ENCODE measurements at places on chromosomes 16 and 17.

GRCh38 chr16:8720080-8720966 lies 45.9 kb downstream of the ABAT start:
- peak; percentile 52 for DNase-seq

DNA sequence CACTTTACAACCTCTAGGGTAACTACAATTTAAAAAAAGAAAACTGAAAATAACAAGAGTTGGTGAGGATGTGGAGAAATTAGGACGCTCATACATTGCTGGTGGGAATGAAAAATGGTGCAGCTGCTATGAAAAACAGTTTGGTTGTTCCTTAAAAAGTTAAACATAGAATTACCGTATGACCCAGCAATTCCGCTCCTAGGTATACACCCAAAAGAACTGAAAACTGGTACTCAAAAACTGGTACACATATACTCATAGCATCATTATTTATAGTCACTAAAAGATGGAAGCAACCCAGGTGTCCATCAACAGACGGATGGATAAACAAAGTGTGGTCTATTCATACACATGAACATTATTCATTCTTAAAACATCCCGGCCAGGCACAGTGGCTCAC lies 42.9 kb upstream of the DNAH17 start:
- DNase-seq: no peak

DNA sequence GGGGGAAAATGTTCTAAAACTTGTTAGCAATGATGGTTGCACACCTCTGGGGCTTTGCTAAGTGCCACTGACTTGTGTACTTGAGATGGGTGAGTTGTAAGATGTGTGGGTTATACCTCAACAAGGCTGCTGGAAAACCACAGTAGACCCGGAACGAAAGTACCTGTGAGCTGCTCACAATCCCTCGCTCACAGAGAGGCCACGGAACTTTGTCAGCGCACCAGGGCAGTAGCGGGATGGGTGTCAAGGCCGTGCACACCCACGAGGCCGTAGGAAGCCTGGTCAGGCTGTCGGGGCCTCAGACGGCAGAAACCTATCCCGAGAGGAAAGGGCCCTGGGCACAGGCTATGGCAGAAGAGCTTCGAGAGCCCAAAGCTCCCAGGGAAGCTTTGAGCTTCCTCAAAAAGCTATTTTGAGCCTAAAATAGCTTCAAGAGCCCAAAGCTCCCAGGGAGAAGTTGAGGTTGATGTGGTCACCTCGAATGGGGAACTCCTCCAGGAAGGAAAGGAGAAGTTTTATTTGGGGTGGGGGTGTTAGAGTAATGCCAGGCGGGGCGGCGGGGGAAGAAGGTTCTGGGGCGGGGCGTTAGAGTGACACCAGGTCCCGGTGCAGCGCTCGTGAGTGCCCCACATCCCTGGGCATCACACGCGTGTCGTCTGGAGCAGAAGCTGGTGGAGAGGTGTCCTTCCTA lies 19.0 kb downstream of the CBFA2T3 start:
- DNase-seq: no peak

GRCh38 chr16:87838643-87839541 lies 30.4 kb downstream of the SLC7A5 start:
- DNase-seq: no peak

DNA sequence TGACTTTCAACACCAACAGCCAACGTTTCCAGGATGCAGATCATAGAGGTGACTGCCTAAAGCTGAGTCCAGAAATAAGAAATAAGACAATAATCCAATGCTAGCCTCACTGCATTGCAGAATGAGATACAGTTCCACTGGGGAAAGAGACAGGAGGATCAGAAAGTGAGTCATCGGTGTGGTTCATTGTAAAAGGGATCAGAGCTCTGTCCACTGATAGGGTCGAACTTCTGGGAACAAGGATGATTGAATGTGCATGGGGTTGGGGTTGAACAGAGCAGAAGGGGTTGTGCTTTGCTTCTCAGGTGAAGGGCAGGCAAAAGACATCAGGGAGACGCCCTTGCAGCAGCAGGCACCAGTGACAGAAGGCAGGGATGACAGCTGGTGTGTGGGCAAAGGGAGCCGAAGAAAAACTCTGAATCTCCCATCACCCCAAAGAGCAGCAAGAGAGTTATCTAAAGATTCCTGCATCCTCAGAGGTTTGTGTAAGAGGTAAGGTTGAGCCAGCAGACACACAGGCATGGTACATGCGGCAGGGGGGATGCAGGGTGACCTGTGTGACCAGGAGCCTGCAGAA lies 16.4 kb downstream of the CLEC10A start:
- no peak for DNase-seq
